ENCODE measurements at places on chromosomes 6 and 20.

- peak; percentile 29 for DNase-seq
These were observed 50.8 kb downstream of the KAT14 start for GRCh38 chr20:18188434-18188833.

- no peak for DNase-seq
These were observed 49.0 kb downstream of the HNF4A start for GRCh38 chr20:44404204-44405181.

DNA sequence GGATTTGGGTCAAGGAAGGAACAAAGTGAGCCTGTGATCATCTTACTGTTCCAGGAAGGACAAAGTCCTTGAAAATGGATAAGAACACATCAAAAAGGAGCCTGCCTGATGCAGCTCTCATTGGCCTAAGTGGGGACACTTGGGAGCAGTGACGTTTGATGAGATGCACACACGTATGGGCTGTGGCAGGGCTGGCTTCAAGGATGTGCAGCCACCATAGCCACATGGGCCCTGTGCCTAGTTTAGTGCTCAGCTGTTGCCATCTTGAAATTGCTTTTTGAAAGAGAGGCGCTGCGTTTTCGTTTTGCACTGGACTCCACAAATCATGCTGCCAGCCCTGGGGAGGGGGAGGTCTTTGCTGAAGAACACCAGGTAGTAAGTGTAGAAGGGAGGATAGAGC lies 6.6 kb upstream of the NPEPL1 start:
- no peak for DNase-seq

GRCh38 chr20:12199703-12200102 lies 282.0 kb downstream of the BTBD3 start:
- DNase-seq: no peak

DNA sequence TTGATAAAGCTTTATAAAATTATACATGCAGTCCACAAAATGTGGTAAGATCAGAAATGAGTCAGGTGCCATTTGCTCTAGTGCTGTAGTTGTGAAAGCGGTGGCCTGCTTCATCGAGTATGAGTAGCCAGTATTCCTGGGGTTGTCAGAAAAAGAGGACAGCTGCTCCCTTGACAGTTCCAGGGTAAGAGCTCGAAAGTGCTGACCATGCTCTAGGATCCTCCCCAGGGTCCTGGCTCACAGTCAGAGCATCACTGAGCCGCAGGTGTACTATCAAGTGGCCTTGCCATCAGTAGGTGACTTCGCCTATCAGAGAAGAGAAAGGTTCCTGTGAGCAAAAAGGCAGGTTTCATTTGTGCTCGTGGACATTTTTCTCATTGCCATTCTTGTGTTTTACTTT lies 3.6 kb downstream of the BTBD3 start:
- no peak for DNase-seq

GRCh38 chr6:14036911-14037310 lies 80.7 kb upstream of the CD83 start:
- no peak for DNase-seq
